ENCODE measurements at places on chromosomes 7 and 10.

- no peak for DNase-seq
These were observed 1080.1 kb upstream of the SORCS1 start for GRCh38 chr10:108244443-108245228.

- no peak for DNase-seq
These were observed 1.5 kb downstream of the NRG3 start for GRCh38 chr10:81876253-81877077.

DNA sequence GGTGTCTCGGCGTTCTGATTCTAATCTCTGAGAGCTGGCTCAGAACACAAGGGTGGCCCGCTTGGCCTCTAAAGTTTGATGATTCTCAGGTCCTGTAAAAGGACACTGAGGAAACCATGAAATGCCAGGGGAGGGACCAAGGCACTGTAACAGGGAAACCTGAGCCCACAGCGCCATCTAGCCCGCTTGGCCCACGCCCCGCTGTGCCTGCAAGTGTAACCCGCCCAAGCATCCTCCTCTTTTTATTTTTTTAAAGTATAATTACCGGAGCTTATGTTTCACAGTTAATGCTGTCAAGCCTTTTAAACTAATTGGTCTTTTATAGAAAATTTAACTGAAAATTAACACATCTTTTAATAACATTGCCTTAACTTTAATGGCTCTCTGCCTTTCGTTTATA is 734.7 kb downstream of the KCNMA1 start:
- no peak for DNase-seq

DNA sequence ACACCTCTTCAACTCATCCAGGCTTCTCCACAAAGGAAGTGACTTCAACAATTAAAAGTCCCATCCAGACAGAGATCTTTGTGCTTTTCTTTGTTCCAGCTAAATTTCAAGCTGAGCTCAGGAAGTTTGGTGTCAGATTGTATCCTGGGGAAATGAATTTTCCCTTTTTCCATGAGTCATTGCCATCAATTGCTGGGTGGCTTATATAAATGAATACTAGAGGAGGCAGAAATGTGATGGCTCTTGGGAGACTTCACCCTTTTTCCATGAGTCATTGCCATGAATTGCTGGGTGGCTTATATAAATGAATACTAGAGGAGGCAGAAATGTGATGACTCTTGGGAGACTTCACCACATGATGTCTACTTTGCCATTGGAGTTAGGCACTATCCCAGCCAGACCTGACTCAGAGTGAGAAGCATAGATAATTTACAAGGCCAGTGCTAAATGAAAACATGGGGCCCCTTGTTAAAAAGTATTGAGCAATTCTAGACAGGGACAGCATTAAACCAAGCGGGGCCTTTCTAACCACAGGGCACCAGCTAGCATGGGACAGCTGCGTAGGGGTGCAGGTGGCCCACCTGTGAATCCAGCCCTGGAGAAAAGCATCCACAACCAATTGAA is 339.2 kb upstream of the PODXL start:
- DNase-seq, result no peak

DNA sequence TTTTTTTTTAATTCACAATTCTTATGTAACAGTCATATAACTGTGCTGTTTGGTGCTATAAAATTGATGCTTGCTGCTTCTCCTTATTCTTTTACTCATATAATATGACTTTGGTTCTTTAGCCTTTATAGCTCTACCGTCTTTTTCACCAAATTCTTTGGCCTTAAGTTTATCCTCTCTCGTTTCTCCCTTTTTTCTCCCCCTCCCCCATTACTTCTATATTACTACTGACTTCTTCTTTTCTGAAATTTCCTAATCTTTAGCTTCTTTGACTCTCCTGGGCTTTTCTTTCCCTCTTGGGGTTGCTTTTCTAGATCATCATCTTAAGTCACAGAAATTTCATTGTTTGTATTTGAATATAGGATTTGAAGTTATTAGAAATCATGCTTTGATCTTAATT is 3.8 kb downstream of the BCCIP start:
- DNase-seq, result no peak

DNA sequence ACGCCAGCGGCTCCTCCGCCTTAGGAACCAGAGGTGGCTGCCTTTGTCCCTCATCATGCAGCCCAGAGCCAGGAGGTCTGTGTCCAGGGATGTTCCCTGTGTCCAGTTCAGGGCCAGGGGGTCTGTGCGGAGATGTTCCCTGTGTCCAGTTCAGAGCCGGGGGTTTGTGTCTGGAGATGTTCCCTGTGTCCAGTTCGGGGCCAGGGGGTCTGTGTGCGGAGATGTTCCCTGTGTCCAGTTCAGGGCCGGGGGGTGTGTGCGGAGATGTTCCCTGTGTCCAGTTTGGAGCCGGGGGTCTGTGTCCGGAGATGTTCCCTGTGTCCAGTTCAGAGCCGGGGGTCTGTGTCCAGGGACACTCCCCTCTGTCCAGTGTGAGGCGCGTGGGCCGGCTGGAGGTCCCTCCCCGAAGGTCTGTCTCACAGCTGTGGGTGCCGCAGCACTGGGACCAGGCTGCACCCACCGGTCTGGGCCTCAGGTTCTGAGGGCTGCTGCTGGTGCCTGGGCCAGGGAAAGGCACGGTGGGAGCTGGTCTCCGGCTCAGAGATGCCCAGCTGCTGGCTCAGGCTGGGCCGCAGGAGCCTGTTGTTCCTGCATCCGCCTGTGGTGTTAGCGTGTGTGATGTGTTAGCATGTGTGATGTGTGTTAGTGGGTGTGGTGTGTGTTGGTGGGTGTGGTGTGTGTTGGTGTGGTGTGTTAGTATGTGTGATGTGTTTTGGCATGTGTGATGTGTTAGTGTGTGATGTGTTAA is 67.9 kb upstream of the CFAP46 start:
- no peak for DNase-seq

DNA sequence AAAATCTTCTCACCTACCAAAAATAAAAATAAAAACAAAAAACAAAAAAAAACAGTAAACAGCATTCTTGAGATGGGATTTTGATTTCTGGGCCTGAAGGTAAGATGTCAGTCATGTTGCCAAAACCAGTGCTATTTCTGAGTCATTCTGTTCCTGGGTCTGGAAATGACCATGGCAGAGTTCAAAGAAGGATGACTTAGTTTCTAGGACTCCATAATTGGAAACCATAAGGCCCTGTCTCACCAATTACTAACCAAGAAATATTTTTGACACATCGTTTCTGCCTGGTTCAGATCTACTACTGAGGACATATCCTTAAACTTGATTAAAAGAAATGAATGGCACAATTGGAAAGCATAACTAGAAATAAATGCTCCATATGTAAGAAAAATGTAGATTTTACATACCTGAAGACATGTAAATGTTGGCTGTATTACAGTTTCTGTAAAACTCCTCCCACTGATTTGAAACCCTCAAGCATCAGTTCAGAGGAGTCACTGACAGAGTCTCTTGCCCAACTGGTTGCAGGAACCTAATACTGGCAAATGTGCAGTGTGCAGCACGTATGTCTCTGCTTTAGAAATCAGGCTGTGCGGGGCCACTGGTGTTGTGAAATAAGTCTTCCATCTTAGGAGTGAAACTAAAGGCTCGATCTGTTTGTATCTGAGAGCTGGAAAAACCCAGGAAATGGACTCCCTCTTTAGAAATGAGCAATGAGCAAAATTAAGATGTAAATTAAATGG is 84.8 kb upstream of the EGR2 start:
- DNase-seq, result no peak

DNA sequence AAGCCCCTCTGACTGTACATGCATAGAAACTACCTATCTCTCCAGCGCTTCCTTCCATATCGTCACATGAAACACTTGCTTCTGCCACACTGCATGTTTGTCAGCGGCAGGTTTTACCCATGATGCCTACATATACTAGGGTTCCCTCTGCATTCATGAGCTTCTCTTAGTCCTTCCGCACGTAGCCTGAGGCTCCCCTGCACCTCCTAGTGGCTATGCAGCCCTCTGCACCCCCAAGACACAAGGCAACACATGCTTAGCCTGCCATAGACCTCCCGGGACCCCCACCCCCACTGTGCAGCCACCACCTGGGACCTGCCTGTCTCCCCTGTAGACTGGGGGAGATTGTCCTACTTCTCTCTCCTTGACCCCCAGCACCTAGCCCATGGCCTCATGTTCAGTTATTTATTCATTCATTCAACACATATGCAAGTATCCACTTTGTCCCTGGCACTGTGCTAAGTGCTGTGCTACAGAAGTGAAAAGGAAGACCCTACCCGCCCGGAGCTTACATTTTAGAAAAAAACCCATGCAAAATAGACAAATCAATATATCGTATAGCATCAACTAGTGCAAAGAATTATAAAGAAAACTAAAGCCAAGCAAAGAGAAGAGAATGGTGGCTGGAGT is 23.5 kb downstream of the TMEM273 start:
- DNase-seq, result no peak

- DNase-seq, result peak; percentile 16
These were observed 8.7 kb downstream of the NCAPG2 start for GRCh38 chr7:158695726-158696452.

- no peak for DNase-seq
These were observed 18.6 kb upstream of the ADRB1 start for GRCh38 chr10:114024876-114025610.

DNA sequence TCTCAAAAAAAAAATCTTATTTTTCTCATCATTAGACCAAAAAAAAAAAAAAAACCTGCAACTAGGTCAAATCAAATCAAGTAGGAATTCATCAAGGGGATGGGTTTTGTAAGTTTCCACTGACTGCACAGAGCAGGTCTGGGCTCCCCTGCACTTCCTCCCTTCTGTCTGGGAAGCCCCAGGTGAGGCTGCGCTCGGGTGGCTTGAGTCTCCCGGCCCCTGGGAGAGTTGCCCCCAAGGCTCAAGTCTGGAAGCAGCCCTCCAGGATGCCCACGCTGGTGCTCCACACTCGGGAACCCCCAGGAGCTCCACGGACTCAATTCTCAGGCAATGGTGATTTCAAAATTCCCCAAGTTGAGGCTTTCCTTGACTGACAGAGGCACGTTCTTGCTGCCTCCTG is 41.7 kb upstream of the RBM33 start:
- no peak for DNase-seq

- no peak for DNase-seq
These were observed 5.0 kb upstream of the CCM2 start for GRCh38 chr7:44994877-44995554.

- no peak for DNase-seq
These were observed 293.7 kb downstream of the POU6F2 start for GRCh38 chr7:39271402-39271801.

DNA sequence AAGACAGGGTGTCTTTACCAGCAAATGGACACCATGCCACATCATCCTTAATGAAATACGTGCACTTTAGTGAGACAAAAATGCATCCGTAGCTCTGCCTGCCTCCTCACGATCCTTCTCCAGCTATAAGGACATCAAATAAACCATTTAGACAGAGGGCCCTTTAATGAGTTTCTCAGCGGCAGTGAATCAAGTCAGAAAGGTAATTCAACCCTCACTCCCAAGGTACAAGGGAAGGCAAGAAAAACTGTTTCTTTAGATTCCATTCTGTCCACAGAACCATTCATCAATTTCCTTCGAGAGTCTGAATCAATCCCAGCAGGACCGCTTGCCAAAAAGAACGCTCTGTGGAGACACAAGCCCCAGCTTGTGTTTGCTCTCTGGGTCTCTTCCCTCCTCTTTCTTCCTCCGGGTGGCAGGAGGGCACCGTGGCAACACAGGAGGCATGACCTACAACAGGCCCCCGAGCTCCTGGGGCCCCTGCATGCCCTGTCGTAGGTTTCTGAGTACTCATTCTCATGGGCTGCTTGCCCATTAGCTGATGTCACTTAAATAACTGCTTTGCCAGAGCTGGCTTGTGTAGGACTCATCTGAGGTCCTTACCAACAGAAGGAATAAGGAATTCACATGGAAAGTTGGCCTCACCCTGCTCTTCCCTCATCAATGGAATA is 297.8 kb upstream of the PRKCQ start:
- no peak for DNase-seq

DNA sequence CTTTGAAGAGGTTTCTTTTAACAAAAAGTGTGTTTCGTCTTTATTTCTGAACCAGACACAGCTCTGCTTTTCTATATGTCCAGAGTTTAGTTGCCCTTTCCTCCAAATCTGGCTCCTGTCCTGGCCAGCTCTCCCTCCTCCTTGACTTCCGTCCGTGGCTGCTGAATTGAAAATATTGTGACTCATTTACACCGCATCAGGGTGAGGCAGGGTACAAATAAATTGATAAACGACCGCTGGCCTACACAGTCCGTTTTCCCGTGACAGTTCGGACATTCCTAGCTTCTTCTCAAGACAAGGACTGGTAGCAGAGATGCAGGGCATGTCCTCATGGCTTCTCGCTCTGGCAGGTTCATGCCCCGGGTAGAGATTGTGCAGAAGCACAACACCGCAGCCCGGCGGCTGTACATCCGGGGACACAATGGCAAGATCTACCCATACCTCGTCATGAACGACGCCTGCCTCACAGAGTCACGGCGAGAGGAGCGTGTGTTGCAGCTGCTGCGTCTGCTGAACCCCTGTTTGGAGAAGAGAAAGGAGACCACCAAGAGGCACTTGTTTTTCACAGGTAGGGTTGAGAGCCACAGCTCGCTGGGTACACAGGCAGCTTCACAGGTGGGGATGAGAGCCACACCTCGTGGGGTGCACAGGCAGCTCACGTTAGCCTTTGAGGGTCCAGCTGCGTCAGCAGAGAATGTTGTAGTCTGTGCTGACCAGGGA is 126.6 kb downstream of the TRRAP start:
- no peak for DNase-seq

DNA sequence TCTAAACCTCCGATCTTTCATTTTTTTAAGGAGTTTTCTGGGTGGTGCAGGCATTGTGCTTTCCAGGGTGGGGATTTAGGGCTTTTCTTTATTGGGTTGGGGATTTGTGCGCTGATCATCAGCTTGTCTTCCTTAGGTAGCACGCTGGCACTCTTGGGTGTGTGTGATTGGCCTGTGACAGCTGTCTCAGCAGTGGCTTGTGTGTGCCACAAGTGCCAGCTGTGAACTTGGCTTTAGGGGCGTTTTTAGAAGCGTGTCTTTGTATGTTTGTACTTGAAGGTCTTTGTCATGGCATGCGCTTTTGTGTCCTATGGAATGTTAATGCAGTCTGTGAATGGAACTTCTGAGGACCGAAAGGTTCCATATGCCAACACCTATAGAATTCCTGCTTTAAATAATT is 788 bp downstream of the AKAP9 start:
- no peak for DNase-seq

DNA sequence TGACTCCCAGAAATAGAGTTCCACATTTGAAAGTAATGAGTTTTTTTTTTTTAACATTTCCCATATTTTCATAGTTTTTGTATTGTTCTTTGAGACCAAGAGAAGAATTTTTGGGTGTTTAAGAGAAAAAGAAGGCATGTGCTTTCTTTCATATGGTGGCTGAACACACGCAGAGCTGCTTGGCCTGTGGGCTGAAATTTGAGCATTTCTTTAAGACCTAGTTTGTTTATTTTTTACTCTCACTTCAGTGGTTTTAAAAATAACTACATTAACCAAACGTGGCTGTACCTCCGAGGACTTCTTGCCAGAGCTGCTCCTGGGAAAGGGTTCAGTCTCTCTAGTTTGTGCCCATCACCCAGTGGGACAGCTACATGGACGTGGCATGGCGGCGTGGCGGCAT is 58.3 kb downstream of the INPP5A start:
- no peak for DNase-seq
